ENCODE measurements at places on chromosomes 3 and 15.

DNA sequence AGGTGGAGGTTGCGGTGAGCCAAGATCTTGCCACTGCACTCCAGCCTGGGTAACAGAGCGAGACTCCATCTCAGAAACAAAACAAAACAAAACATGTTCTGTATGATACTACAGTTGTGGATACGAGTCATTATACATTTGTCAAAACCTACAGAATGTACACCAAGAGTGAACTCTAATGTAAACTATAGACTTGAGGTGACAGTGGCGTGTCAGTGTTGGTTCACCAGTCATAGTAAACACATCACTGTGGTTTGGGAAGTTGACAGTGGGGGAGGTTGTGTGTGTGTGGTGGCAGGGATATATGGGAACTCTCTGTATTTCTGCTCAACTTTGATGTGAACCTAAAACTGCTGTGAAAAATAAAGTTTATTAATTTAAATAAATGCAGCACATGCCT, 33.0 kb upstream of the GNB5 start:
- DNase-seq = no peak

- no peak for DNase-seq
Observed at GRCh38 chr15:84112025-84112424, 123.5 kb upstream of the GOLGA6L4 start.

DNA sequence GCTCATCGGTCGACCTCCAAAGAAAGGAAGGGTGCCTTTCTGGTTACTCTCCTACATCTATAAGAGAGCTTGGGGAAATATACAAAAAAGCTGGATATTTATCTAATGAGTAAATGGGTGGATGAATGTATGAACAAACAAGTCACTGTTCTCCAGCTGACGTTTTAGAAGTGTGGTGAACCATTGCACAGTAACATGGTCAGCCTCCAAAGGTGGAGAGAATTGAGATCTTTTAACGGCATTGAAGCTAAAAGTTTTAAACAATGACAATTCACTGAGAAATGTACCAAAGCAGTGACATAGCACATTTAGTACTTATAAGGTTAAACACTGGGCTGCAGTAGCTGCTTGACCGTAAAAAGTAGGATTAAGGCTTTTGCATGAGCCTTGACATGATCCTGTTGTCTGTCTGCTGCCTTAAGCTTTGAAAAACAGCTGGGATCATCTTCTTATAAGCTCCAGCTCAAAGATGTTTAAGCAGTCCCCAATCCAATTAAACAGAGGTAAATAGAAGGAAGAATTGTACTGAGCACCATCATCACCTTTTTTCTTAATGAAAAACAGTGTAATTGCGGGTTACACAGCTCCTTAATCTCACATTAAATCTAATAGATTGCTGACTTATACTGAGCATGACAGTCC, 222.9 kb downstream of the WDR72 start:
- no peak for DNase-seq

- DNase-seq = no peak
Observed at GRCh38 chr15:41985236-41986160, 13.1 kb upstream of the EHD4 start.

GRCh38 chr3:13008155-13008995, 64.9 kb downstream of the IQSEC1 start:
- no peak for DNase-seq

- no peak for DNase-seq
Observed at GRCh38 chr15:64288999-64289398, 67.0 kb downstream of the CSNK1G1 start.

DNA sequence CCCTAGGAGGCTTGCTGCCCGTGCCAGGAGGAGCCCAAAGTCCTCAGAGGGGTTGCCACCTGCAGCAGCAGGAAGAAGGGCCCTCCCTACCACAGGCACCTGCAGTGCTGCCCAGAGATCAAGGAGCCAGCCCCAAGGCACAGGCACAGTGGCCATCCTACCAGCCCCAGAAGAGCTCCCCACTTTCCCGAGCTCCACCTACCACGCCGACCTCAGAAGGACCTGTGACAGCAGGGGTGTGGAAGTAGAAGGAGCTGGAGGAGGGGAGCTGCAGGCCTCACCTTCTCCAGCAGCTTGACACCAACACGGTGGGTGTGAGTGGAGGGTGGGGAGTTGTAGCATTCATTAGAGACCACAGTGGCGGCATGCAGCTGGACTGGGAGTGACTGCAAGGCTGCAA, 485.8 kb downstream of the GABRG3 start:
- DNase-seq = no peak

DNA sequence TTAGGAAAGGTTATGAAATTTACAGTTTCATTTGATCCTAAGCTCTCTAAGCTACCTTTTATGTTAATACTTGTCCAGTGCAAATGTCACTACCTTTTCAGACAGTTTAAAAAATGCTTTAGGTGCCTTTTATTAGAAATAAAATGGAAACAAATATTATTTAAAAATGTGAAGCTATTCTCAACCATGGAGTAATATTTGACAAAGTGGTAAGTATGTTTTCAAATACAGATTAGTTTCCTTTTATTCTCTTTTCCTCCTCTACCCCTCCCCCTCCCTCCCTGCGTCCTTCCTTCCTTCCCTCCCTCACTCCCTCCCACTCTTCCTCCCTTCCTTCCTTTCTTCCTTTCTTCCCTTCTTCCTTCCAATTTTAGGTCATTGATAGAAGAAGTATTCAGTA, 6.3 kb downstream of the LRRC3B start:
- no peak for DNase-seq

- no peak for DNase-seq
Observed at GRCh38 chr3:173912126-173912525, 514.6 kb downstream of the NLGN1 start.

DNA sequence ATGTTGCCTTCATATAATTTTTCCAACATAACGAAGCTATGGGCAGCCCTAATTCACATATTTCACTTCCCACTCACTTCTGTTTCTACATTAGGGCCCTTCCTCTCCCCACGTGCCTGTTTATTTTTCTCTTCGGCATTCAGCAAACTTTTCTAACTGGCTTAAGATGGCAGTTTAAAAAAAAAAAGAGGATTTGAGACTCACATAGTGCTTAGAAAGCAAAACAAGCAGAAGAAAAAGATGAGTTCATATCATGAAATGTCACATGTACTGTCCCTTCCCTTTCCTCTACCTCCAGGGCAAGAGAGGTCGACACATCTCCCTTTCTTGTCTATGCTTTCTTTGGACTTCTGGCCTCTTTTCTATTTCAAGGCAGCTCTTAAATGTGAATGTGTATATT, 30.6 kb downstream of the SLC49A4 start:
- no peak for DNase-seq

GRCh38 chr15:43492266-43492665, 690 bp downstream of the TP53BP1 start:
- no peak for DNase-seq

DNA sequence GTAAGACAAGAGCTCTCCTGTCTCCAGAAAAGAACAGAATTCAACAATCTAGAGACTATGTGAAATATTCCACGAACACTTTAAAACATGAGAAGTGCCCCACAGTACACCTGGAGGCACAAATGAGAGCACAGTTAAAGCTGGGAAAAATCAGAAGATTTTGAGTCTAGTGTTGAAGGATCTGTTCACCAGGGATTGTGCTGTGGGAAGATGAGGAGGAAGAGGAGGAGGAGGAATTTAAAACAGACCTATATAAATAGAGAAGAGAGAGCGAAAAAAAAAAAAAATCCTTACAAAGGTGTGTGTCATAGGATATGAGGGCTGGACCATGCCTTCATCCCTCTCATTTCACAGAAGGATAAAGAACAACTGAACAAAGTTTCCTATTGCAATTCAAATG, 361.0 kb upstream of the SEMA6D start:
- no peak for DNase-seq

Measured in activated CD8-positive, alpha-beta memory T cell treated with anti-CD3 and anti-CD28 coated beads for 1 hour (primary cell).